Testis (tissue), 5 donors: ENCODE measurements at places on chromosomes 16 and 17.
A peak's percentile ranks its signal among the peaks of the same experiment; 100 is the strongest.

DNA sequence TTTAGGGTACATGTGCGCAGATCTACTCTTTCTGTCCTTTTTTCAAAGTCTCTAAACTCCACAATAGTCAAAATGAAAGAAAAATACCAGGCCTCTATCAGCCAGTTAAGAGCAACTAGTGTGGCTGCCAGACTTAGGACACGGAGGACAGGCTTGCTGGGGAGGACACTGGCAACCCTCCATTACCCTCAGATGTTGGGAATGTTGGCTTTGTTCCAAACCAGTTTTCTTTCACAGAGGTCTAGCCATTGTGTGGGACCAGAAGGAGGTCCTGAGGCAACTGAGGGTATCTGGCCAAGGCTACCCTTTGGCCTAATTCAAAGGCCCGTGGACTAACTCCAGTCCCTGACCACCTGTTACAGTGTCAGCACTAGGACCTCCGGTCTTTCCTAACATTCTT lies 51.2 kb upstream of the MED9 start:
- DNase-seq = no peak

GRCh38 chr16:4664538-4665418 lies 28.6 kb upstream of the NUDT16L1 start:
- peak; percentile 63 for DNase-seq

DNA sequence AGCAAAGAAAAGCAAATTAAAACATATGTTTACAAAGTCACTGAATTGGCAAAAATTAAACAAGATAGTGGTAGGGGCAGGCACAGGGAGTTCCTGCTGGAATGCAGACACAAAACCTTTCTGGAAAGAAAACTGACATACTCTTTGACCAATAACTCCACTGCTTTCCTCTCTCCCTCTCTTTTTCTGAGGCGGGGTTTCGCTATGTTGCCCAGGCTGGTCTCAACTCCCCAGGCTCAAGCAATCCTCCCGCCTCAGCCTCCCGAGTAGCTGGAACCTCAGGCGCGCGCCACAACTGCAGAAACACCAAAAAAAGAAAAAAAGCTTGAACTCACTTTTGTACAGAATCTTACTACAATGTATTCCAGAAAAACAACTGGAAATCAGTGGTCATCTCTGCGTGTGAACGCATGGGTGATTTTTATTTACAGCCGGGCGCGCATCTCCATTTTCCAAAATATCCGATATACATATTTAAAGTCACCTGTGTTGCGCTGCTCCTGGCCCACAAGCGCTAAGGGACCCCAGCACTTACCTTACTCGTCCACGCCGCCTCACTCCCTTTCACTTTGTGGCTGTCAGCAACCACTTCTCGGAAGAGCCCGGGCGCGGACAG lies 480 bp downstream of the TXNL4B start:
- DNase-seq = peak; percentile 58

DNA sequence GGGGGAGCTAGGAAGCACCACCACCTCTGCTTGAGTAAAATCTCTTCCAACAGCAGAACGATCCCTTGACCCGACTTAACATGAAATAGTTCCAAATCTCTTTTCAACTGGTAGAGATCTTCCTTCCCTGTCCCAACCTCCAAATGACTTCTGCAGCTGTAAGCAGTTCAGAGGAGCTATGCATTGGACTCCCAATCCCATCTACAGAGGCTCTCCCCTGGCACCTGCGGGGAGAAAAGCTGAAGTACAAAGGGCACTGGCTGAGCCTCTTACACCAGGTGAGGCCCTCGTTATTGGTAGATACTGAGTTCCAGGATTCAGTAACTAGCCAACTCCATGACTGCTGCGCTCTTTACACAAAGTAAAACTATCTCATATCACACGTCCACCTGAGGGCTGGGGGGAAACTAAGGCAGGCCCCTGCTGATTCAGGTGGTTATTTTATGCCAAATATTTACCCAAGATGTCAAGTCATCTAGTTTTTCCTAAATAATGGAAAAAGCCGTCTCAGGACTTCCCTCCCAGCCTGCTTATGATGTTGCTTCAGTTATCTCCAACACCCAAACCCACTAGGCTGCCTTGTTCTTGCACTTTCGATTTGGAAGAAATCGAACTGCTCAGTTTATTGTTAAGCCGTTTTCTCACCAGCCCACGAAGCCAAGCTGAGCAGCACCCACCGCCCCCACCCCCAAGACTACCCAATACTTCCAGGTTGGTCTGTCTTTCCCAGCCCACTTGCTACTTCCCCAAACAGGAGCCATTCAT lies 3.2 kb downstream of the ACTG1 start:
- no peak for DNase-seq

DNA sequence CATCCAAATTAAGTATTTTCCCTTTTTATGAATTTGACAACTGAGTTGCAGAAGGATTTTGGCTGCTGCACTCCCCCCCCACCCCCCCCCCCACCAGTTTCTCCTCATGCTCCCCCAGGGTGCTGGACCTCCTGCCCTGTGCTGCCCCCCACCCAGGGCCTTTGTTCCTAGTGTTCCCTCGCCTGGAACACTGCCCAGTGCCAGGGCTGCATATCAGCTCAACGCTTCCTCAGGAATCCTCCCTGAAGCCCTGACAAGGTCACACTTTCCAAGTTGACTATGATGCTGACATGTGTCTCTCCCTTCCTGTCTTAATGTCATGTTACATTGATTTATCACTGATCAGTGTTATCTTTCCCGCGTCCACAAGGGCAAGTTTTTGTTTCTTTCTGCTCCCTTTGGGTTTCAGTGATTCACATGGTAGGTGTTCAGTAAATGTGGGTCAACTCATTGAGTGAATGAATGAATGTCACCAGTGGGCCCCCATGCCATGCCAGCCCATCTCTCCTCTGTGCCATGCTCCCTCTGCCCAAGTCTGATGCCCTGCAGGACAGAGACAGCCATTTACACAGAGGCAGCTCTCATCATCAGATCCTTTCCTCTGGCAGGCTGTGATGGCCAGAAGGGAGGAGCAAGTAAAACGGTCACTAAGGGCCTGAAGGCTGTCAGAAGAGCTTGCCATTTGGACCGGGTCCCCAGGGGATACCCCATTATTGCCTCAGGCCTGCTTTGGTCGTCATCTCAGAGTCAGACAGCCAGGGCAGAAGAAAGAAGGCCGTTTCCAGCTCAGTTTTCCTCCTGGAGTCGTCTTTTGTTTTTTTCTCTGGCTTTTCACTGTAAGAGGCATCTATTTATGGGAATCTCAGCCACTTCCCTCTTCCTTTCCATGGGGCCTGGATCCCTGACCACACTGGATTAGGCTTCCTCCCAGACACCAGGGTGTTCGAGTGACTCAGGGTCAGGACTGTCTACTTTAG lies 386.2 kb downstream of the SNX29 start:
- DNase-seq = peak; percentile 83

DNA sequence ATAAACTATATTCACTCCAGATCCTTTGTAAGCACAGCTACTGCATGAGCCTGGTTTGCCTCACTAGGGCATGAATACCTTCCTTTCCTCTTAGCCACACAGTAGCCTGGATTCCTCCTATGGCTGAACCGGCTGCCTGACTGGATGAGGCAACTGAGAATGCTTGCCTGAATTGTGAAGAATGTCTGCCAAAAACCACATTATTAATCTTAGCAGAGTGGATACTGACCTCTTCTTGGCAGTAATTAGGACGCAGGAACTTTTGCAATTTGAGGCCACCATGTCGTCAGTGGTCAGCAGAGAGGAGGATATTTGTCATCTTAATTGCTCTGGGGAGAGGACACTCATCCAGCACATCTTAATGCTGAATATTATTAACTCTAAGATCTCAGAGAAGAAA lies 651.8 kb upstream of the GOT2 start:
- DNase-seq = no peak

DNA sequence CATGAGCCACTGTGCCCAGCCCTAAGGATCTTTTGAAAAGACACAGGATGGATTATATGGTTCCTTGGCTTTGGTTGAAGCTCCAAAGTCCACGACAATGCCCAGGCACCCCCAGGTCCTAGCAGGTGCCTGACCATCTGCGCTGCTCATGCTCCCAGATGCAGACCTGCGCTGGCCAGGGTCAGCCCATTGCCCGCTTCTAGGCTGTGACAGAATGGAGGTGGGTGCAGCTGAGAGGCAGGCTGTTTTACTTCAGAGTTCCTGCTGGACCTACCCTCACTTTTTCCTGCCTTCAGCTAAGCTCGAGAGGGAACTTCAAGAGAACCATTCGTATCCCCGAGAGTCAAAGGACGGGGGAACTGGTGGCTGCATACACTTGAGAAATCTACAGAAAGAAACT lies 60.5 kb downstream of the AMFR start:
- no peak for DNase-seq

DNA sequence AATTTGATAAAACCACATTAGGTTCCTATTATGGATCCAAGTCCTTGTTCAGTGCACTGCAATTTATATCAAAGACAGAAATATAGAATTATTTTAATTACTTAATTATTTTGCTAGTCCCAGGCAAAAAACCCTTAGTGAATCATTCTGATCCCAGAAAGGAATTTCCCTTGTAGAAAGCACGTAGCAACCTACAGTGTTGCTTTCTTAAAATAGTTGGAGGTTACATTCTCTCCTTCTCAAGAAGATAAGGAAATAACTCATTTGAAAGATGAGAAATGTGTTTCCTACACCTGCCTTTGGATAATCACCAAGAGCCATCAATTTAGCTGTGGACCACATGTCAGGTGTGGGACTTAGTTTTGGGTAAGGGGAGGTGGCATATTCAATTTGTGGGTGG lies 434.9 kb downstream of the SHISA9 start:
- no peak for DNase-seq

DNA sequence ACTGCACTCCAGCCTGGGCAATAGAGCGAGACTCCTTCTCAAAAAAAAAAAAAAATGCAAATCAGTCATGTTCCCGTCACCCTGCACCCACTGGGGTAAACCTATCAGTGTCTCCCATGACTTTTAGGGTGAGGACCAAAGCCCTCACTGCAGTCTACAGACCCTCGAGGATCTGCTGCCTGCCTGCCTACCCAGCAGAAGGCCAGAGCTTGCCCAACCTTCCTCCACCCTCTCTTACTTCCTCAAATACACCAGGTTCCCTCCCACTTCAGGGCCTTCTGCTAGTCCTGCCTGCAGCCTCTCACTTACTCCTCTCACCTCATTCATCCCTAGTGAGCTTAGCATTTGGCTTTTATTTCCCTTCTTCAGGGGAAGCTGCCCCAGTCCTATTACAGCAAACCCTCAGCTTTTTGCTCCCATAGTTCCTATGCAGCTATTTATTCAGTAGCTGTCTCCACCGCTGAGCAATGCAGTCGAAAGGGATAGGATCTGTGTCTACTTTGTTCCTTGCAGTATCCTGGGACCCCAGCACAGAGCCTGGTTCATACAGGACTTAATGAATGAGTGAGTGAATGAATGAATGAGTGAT lies 17.8 kb upstream of the TOB1 start:
- no peak for DNase-seq

DNA sequence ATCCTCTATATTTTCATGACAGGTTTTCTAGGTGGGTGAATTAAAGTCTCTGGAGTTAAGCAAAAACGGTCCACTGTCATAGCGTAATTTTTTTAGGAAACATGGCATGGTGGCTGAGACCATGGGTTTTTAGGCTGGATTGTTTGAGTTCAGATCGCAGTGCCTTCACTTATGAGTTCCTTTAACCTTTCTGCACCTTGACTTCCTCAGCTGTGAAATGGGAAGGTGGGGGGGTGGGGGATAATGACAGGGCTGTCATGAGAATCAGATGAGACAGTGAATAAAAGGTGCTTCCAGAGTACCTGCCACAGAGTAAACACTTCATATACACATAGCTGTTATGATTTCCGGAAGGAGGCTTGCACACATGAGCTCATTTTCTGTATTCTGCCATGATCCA lies 11.8 kb downstream of the PRCD start:
- no peak for DNase-seq

DNA sequence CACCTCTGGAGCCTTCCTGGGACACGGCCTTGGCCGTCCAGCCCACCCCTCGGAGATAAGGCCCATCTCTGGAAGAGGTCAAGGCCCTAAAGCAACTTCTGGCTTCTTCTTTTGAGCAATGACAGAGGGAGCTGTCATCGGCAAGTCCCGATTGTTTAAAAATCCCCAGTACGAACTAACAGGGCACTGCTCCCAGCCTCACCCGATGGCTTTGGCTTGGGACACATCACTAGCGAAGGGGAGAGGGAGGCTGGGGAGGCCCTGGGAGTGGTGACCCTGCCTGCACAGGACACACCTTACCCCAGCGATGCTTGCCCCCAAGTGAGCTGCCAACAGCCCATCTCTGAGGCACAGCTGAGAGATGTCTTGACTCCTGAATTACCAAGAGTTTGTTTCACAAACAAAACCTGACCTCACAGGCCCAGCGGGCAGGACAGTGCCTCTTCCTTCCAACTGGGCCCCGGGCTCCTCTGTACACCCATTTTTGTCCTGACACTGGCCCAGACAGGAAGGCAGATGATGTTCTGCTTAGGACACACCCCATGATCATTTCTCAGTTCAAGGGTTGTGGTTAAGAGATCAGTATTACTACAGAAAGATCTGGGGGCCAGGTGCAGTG lies 4.8 kb downstream of the SYNGR2 start:
- no peak for DNase-seq

GRCh38 chr17:61809816-61810392 lies 53.4 kb downstream of the BRIP1 start:
- no peak for DNase-seq

DNA sequence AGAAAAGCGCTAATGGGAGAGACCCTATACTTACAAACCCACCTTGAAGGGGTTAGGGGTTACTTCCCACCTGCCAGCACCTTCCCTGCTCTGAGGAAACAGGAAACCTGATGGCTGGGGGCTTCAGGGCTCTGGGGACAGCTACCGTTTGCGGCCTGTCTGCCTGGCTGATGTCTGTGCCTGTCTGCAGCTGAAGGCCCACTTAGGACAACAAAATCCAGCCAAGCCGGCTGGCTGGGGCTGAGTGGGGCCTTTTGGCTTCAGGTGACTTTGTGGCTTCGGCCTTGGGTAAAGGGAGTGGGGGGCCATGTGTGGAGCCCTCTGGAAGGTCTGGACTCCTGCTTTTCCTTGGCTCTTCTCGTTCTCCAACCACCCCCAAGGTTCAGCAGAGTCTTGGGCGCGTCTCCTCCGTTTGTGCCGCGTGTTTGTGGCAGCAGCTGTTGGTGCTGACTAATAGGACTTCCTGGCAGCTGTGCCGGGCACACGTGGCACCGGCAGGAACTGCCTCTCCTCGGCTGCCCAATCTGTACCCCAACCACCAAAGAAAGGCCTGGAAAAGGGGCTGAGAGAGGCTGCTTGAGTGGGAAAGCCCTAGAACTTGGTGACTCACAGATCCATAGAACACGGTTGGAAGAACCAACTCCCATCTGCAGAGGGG lies 186.7 kb downstream of the MSI2 start:
- peak; percentile 38 for DNase-seq

- DNase-seq = no peak
Observed at GRCh38 chr17:47776330-47777197, 43.5 kb downstream of the TBX21 start.

GRCh38 chr16:55037966-55038365 lies 107.3 kb downstream of the IRX5 start:
- DNase-seq = no peak

GRCh38 chr16:74477226-74477625 lies 55.9 kb upstream of the CLEC18B start:
- no peak for DNase-seq

- no peak for DNase-seq
Observed at GRCh38 chr17:40514013-40514875, 12.8 kb upstream of the TNS4 start.

- DNase-seq = no peak
Observed at GRCh38 chr16:57066625-57067024, 25.8 kb upstream of the CPNE2 start.
